ENCODE measurements at places on chromosomes 5 and 9.
A peak's percentile ranks its signal among the peaks of the same experiment; 100 is the strongest.

DNA sequence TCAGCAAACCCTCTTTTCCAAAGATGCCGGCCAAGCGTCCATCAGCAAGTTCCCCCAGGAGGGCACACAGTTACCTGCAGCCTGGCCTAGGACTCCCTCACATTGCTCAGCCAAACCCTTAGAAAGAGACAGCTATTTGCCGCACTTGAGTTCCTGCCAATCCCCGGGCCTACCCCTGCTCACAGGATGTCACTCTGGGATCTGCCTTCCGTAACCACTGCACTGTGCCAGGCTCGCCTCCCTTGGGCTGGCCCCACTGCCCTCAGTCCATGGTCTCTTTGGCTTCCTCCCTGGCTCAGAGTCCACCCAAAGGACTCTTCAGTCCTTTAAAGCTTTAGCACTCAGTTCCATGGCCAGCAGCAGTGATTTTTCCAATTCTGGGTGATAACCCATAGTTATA lies 128.3 kb downstream of the NSG2 start:
- DNase-seq = no peak

GRCh38 chr5:39224196-39224761 lies 4.9 kb upstream of the FYB1 start:
- no peak for DNase-seq

GRCh38 chr5:151707567-151707966 lies 20.9 kb upstream of the SPARC start:
- DNase-seq = no peak

DNA sequence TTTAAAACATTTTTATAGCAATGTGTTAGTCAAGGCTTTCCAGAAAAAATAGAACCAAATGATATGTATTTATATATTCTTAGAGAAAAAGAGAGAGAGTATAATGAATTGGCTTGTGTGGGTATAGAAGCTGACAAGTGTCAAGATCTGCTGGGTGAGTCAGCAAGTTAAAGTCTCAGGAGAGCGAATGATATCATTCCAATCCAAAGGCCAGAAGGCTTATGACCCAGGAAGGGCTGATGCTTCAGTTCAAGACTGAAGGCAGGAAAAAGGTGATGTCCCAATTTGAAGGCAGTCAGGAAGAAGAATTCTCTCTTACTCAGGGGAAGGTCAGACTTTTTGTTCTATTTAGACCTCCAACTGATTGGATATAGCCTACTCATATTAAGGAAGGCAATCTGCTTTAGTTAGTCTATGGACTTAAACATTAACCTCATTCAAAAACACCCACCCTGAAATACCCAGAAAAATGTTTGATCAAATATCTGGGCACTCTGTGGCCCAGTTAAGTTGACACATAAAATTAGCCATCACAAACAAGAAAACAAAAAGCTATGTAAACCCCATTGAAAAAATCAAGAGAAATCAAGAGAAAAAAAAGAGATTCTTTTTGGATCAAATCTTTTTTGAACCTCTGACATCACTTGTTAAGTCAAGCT lies 189.6 kb downstream of the PIK3R1 start:
- DNase-seq = peak; percentile 20

DNA sequence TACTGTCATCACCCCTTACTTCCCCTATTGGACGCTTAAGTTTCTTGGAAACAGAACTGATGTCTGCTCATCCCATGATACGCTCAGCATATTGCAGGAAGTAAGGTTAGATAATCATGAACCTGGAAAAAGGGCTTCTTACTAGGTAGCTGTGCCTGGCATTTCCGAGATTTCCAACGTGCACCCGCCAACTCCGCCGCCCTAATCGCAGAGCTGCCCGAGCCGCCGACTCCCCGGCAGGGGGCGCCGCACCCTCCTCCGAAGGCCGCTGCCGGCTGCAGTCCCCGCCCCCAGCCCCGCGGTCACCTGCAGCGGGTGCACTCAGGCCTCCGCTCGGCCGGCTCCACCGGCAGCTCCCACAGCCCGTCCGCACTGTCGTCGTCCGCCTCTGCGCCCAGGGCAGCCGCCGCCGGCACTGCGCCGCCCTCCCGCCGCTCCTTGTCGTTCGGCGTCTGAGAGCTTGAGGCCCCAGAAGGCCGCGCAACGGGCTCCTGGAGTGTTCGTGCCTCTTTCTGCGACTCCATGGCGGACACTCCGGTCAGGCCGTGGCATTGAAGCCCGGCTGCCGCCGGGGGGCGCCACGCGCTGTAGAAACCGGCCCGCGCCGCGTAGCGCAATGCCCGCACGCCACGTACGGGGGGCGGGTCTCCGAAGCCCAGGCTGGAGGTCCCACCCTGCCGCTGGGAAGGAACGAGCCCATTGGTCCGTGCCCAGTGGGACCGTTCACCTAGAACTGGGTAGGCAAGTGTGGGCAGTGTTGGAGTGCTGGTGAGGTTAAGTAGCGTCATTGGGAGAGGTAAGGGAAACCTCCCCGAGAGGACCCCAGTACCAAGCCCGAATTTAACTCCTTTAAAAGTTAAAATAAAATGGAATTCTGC lies at the start of gene DTWD2:
DTWD2 (minus strand) TSS at position 560 of the 878 bp plus-strand sequence; CDS start at position 524, 36 bp downstream.
- peak; percentile 94 for DNase-seq

GRCh38 chr5:59764361-59764760 lies 129.2 kb downstream of the PDE4D start:
- no peak for DNase-seq

- DNase-seq = no peak
Measured at GRCh38 chr5:102798104-102798785, 43.1 kb downstream of the PAM start.

GRCh38 chr5:51829230-51829629 lies 446.0 kb downstream of the ISL1 start:
- DNase-seq = peak; percentile 65

DNA sequence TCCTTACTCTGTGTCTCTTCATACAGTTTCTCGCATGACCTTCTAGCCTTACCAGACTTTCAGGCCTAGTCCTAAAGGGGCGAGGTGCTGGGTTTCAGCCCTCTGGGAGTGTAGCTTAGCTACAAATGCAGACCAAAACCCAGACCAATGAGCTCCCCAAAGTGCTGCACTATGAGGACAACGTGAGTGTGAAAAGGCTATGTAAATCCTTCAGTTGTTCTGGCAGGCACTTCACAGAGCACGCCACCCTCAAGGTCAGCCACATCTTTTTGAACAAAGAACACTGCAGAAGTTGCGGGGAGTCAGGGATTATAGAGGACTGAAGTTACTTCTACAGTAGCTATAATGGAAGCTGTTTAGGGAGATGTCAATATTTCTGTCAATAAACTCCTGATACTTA lies 301.7 kb downstream of the MARCHF11 start:
- DNase-seq = no peak

DNA sequence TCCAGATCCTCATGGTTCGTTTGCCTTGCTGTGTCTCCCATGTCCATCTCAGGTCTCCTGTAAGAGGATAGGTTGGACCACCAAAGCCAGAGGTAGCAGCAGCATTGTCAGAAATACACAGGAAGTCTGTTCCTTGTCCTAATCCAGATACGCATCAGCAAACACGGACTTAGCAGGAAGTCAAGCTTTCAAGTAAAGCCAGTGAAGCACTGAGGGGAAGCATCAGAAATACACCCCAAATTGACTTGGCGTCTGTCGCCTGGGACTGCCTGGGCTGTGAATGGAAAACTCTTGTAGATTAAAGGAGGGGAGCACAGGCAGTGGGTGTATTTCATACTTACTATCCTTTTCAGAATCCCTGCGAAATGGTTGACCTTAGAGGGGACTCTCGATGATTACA lies 171.3 kb downstream of the PSAT1 start:
- DNase-seq = no peak

- DNase-seq = no peak
Measured at GRCh38 chr9:36332006-36332405, 68.1 kb downstream of the RNF38 start.

DNA sequence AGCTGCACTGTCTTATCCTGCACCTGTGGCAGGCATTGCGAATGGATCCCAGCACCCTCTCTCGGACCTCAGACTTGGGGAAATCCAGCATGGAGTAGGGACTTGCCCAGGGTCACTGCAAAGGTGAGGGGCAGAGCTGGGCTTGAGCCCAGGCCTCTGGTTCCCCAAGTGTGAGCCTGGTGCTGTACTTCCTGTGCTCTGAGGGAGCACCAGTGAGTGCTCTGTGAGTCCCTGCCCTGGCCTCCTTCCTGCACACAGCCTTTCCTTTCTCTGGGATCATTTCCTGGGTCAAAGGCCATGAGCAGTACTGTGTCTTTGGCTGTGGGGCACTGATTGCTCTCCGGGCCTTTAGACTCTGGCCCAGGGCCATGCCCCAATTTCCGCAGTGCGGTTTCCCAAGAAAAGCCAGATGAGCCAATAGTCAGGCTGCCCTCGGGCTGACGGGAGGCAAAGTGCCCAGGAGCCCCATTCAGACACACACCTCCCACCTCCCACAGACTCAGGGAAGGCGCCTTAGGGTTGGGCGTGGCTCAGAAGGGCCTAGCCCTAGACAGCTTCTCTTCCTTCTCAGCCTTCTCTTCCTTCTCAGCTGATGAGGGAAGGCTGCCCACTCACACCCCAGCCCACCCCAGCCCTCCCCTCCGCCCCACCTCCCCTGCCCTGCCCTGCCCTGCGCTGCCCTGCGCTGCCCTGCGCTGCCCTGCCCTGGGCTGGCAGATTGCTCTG lies 23.3 kb upstream of the TRIM14 start:
- DNase-seq = no peak

- DNase-seq = no peak
Measured at GRCh38 chr5:153896701-153897100, 142.0 kb downstream of the FAM114A2 start.

- peak; percentile 97 for DNase-seq
Measured at GRCh38 chr5:172909931-172910502, 49.2 kb upstream of the RPL26L1 start.

DNA sequence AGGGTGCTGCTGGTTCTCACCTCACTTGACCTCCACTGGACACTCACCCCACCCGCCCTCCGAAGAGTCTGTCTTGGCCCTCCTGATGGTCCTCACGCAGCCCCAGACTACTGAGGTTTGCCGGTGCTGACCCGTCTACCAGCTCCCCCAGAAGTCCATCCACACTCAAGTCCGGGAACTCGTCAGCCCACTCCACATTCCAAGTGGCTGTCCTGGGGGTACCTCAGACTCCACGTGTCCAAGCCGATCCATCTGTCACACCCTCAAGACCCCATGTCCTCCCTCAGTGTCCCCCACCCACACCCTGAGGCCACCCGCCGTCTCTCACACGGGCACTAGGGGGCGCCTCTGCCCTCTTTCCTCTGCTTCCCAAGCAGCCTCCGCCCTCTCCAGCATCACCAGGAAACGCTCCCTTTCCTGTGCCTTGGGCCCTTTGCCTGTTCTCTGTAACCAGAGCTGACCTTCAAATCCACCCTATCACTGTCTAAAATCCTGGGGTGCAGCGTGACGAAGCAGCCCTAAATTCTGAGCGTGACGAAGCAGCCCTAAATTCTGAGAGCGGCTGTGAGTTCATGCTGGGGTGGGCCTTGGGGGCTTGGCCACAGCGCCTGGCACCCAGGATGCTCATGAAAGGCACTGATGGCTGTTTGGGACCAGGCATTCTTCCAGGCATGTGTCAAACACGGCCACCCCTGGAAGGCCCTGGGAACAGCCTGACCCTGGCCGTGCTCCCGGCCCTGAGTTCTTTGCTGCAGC lies 95.7 kb downstream of the KCNT1 start:
- peak; percentile 40 for DNase-seq

- no peak for DNase-seq
Measured at GRCh38 chr5:110623874-110624273, 102.6 kb downstream of the TMEM232 start.

DNA sequence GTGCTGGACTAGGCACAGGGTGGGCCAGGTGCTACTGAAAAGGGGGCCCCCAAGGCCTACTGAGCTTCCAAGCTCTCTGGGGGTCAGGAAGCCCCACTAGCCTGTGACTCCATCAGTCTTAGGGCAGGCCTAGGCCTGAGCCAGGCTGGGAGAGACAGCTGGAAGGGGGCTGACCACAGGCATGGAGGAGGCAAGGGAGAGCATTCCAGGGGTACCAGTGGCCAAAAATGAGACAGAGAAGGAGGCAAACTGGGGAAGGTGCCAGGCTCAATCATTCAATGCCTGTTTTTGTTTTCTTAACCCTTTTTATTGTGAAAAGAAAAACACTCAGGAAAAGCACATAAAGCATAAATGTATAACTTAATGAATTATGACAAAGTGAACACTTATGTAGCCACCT lies 26.2 kb upstream of the TCF7 start:
- DNase-seq = no peak

GRCh38 chr9:88198341-88198807 lies 60.1 kb upstream of the SPATA31C2 start:
- peak; percentile 8 for DNase-seq

DNA sequence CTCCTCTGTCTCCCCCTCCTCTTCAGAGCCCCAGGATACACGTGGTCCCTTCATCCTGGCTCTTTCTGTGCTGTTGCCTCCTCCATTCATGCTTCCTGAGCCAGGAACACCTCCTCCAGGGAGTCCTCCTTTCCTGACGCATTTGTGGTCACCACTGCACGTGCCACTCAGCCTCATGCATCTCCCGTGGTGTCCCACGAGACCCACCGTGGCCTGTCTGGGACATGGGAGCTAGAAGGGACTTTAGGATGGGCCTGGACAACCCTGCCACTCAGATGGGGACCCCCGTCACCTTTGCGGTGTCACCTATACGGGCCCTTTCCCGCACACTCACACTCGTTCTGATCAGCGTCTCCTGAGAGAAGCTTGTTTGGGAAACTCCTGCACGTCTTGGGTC lies 6.7 kb downstream of the GLIPR2 start:
- DNase-seq = no peak

DNA sequence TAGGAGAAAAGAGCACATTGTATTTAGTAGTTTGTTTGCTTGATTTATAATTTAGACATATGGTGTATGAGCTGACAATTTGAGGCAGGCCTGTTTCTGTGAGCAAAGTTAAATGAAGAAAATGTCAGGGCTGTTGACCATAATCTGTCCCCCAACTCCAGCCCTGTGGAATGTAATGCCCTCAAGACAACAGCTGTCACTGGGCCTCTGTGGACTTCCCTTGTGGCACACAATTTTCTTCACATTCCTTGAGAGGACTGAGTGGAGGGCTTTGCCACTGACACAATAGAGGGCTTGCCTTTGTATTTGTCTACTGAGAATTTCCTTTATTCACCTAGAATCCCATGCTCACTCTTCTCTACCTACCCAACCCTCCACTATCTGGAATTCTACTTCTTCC lies 141.2 kb upstream of the CD180 start:
- no peak for DNase-seq

DNA sequence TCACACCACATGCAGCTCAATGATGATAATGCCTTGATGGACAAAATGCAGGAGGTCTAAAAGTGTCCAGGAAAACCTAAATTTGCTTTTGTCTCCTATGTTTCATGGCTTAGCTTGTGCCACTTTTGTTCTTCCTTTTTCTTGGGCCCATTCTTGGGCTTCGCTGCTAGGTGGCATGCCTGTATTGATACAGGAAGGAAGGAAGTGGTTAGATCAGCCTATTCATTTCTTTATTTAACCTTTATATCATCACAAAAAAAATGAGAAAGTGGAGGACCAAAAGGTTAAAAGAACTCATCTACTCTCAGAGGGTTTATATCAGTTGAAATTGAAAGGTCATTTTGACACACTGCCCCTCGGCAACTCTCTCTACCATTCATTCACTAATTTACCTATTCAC lies 260.2 kb downstream of the ARHGAP26 start:
- no peak for DNase-seq

GRCh38 chr5:159851053-159851452 lies 65.2 kb upstream of the ADRA1B start:
- peak; percentile 19 for DNase-seq

- no peak for DNase-seq
Measured at GRCh38 chr5:10868956-10869355, 107.9 kb upstream of the DAP start.
